ENCODE measurements at places on chromosomes 4 and X.

DNA sequence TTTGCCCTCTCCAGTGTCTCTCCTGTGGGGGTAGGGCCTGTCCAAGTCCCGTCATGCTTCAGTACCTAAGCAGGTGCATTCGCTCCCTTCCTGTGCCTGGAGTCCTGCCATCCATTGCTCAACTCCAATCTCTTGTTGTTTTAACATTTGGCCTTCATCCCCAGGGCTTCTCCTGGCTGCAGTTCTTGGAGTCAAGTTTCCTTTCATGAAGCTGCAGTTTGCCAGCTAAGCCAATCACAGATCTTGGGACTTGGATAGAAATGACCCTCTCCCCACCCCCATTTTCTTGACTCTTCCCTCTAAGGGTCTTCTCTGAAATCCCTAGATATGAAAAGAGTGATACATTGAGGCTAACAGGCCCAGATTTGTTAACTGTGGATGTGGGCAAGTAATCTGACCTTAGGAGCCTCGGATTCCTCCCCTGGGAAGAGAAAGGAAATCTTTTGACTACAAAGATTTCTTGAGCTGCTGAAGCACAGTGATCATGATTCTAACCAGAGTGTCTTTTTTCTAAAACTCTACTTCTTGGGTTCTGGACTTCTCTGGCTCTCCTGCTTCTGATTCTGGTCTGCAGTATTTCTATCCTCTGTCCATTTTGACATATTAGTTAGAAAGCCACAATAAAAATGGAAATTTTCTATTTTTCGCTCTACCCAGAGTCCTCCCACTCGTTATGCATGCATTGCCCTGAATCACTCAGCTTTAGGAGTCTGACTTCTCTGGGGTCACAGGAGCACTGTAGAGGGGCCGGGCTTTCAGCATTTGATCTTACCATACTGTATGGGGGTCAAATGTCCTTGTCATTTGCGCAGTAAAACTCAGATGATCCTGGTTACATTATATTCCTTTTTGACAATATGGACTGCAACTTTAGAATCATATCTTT lies 61.0 kb downstream of the CHRNA9 start:
- no peak for DNase-seq

DNA sequence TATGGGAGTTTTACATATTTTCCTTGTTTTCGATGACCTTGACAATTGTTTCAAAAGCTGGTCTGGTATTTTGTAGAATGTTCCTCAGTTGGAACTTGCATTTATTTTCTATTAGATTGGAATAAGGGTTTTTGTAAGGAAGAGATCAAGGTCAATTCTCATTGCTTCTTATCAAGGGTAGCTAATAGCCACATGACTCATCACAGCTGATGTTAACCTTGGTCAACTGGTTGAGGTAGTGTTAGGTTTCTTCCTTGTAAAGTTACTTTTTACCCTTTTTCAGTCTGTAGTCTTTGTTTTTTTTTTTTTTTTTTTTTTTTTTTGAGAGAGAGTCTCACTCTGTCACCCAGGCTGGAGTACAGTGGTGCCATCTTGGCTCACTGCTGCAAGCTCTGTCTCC lies 257.2 kb downstream of the SNCA start:
- DNase-seq: no peak

DNA sequence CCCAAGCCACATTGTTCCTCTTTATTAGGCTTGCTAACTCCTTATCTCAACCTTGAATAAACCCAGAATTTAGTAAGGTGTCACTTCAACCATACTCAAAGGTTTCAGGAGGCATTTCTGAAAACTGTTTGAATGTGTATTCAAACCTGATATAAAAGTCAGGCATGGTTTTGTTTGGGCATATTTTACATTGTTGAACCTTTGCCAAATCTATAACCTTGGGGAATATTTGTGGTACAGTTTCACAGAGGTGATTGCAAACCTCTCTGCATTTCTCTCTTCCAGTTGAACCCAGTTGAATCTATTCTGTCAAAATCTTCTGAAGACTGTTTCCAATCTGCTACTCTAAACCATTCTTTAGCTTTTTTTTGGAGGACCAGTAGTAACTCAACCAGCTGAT lies 409.0 kb downstream of the TECRL start:
- no peak for DNase-seq

- no peak for DNase-seq
Measured at GRCh38 chr4:170231377-170231776, 141.6 kb upstream of the AADAT start.

- no peak for DNase-seq
Measured at GRCh38 chr4:1879485-1879884, 8.3 kb downstream of the NSD2 start.

GRCh38 chr4:24488399-24489164 lies 95.8 kb downstream of the DHX15 start:
- peak; percentile 64 for DNase-seq

GRCh38 chr4:108094923-108095482 lies 73.7 kb downstream of the LEF1 start:
- DNase-seq: no peak

DNA sequence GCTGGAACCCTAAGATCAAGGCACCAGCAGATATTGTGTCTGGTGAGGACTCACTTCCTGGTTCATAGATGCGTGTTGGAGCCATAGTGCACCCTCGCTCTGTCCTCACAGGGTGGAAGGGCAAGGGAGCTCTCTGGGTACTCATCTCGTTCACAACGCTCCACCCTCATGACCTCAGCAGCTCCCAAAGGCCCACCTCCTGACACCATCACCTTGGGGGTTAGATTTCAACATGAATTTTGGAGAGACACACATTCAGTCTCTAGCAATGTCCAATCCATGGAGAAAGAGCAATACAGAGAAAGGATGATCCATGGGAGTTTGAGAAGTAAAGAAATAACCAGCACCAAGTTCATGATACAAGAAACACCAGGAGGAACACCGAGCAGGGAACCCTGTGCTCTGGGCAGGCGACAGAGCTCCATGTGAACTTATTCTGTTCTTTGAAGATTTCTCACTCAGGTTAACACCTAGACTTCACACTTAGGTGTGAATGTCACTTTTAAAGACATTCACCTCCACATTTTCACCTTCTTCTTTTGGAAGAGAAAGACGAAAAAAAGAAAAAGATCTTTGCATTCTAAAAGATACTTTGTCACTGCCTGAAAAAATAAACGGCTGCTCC lies 171.8 kb upstream of the FAM9B start:
- DNase-seq: no peak

DNA sequence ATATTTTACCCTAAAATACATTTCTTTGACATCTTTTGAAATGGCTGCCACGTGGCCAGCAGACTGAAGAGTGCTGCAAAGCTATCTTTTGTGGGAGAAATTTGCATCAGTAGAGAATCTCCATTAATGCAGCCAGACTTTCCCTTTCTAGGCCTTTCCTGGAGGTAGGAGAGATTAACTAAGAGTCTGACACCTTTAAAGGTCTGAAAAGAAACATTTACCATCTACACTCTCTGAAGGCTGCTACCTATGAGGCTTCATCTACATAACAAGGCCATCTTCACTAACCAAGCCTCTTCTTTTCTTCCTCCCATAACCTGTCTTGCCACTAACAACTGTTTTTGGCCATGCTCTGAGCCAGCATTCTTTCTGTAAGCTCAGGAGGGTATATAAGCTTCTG lies 17.8 kb upstream of the SPRY1 start:
- no peak for DNase-seq

DNA sequence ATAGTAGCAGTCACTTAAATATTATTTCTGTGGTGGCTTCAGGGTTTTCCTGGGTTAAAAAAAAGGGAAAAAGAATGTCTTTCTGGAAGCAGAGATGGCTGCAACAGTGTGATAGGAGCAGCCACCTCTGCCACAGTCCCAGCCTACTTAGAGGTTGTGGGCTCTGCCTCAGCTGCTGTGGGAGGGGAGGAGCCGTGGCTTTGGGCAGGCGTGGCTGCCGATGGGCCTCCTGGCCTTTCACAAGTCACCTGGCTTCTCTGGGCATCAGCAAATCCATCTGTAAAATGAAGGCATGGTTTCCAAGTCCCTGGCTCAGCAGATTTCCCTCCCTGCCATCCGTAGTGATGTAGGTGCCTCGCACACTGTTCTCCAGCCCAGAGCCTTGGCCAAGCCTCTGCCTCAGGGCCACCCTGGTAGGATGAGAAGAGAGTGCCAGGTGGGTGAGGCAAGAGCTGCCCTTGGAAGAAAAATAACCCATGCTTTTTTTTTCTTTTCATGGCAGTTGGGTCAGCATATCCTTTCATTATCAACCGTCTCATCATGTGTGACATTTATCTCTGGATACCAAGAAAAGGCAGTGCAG lies 66.1 kb downstream of the PTTG2 start:
- DNase-seq: no peak

GRCh38 chr4:128859887-128860677 lies 50.6 kb downstream of the JADE1 start:
- no peak for DNase-seq

GRCh38 chrX:115690511-115691216 lies 129.7 kb downstream of the PLS3 start:
- DNase-seq: no peak

DNA sequence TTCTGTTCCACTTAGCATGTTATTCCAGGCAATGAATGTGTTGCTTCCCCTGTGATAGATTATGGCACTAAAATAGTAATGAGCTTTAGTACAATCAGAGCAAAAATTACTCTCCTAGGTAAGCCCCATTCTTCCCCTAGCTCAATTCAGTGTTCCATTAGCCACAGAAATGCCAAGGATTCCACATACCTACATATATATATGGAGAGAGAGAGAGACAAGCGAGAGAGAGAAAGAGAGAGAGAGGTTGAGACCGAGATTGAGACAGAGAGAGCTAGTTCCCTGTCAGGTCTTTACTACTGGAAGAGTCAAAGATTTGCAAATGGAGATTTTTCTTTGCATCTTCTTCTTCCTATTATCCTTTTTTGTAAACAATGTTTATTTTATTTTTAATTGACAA lies 8.7 kb downstream of the LIMCH1 start:
- no peak for DNase-seq

GRCh38 chrX:71989768-71990426 lies 79.3 kb downstream of the NHSL2 start:
- no peak for DNase-seq

GRCh38 chr4:37157476-37158167 lies 86.9 kb upstream of the NWD2 start:
- no peak for DNase-seq

DNA sequence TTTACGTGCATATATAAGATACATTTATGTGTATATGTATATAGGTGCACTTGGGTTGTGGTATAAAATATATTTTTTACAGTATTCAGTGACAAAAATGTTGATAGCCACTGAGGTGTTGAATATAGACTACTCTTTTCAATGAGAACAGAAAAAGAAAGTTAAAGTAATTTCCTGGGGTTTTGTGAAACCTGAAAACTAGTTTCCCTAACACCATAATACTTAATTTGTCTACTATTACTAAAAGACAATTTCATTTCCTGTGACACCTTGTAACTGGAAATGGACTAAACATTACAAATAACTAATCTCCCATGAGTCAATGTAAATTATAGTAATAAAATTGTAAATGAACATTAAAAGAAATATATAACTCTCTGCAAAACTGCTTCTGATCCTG lies 32.0 kb upstream of the MAP9 start:
- no peak for DNase-seq

DNA sequence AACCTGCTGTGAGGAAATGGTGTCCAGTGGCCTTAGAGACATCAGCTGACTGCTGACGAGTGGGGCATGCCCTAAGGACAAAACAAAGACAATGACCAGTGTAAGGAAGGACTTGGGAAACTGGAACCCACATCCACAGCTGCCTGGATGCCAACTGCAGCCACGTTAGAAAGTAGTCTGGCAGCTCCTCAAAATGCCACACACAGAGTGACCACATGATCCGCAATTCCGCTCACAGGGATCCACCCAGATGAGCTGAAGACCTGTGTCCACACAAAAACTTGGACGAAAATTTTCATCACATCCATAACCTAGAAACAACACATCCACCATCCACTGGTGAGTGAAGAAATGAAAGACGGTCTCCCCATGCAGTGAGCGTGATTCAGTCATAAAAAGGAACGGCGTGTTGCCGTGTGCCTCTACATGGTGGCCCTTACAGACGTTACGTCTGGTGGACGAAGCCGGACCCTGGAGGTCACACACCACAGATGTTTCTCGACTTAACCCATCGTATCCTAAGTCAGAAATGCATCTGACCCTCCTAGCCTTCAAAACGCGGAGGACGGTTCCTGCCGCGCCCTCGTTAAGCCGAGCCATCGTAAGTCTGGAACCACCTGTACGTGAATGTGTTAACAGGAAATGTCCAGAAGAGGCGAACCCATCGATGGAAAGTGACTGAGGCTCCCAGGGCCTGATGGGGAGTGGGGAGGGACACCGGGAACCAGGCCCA lies 40.6 kb upstream of the MXD4 start:
- DNase-seq: no peak

DNA sequence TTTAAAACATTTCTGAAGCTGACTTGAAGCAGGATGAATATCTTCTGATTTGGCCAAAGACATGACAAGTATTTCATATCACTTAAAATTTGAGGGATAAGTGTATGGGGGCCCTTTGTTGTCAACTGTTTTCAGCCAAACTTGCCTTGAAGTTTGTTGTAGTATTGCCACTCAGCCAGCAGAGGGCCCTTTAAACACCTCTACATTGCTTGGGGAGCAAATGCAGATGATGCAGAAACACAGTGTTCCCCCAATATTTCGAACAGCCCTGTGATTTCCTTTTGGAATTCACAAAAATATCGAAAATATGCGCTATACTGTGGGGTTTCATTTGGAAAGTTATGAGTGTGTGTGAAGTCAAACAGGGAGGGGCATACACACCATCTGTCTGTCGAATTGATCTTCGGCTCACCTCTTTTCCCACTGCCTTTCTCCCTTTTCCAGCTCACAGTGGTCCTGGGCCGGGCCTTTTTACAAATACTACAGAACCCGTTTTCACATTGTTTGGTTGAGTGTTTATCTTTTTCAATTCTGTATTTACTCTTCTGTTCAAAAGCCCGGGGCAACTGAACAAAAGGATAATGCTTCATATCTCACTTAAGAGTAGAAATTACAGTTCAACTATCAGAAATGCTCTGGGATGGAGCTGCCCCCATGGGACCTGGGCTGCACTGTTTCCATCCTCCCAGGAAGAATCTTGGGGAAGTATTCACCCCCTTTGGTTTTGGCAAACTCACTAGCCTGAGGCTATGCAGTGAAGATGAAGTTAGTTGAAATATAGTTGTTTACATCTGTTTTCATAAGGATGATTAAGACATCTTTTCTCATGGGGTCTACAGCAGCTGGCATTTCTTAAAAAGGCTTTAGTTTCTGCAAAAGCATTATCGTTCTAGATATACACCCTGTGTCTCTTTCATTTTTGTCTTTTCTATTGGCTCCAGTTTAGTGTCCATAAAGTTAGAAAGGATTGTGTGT lies 137.6 kb downstream of the EGF start:
- no peak for DNase-seq

DNA sequence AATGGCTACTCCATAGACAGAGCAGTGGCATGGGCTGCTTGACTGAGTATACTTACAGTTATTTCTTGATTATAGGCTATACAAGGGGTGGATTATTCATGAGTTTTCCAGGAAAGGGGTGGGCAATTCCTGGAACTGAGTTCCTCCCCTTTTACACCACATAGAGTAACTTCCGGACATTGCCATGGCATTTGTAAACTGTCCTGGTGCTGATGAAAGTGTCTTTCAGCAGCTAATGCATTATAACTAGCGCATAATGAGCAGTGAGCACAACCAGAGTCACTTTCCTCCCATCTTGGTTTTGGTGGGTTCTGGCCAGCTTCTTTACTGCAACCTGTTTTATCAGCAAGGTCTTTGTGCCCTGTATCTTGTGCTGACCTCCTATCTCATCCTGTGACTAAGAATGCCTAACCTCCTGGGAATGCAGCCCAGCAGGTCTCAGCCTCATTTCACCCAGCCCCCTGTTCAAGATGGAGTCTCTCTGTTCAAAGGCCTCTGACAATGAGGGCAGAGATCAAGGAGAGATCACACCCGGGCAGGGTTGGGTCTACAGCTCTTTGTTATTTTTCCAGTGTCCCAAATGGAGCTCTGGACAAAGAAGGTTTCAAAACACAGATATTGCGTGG lies 468.4 kb upstream of the PRKX start:
- no peak for DNase-seq
